Activated T-helper 17 cell treated with anti-CD3 and anti-CD28 coated beads, Interleukin-2, amount 50 U/mL, for 72 hours (primary cell): ENCODE measurements at places on chromosomes 5 and 9. TPM values are rescaled to one million over a fixed set of nuclear protein-coding genes. Genes with fewer than 3 reads are reported as not detected.

Gene MARCHF11
- not detected for total RNA-seq

Gene PCDHA6
- not detected for total RNA-seq

Gene SPATA6L
- total RNA-seq, result 0.84 TPM

Gene PTGR1
- total RNA-seq, result 5.5 TPM
